Stimulated activated CD4-positive, alpha-beta T cell treated with anti-CD3 and anti-CD28 coated beads, Interleukin-12 subunit alpha, Interleukin-12 subunit beta, amount 100 ng/mL, for 48 hours (primary cell): ENCODE measurements at places on chromosomes 2 and 18.

DNA sequence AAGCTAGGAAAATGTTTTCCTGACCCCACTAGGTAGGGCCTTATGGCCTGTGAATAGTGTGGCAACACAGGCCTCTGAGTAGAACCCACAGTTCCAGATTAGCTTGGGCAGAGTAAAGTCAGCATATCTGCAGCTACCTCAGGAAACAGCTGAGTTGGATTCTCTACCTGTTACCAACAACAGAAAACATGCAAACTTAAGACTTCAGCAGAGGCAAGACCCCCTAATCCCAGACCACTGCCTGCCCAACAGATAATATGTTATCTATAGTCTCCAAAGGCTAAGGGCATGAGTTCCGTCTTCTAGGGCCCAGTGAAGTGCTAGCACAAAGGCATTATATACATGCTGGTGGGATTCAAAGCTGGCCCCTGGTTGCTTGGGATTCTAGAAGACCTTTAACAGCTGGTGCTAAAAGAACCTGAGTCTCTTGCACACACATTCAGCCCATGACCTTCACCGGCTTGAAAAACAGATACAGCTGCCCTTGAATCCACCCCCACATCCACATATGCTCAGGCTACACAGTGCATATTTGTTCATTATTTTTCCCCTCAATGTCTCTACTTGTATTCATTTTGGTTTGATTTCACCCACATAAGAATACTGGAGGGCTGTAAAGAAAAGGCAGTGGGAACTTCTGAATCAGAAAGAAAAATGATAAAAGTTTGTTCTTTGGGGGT lies 13.5 kb upstream of the UBXN4 start:
- no peak for DNase-seq

DNA sequence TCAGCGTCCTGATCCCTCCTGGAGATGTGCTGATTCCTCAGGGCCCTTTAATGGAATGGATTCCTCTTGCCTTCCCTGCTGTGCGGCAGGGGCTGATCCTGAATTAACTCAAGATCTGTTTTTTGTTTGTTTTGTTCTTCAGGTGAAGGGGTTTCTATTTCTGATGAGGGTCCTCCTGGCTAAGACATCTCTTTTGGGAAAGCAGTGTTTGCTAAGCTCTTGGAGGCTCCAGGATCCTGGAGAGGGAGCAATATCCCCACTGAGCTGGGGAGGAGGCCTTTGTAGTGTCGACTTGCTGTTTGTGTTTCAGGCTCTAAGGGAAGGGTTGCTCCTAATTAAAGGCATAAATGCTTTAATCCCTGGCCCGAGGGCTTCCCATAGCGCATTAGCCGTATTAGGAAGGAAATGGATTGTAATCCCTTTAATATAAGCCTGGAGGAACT lies 65.3 kb upstream of the FOXI3 start:
- no peak for DNase-seq

GRCh38 chr2:96489663-96490062 lies 15.5 kb downstream of the NEURL3 start:
- DNase-seq = no peak

- no peak for DNase-seq
Measured at GRCh38 chr2:56372071-56372656, 188.4 kb downstream of the CCDC85A start.

GRCh38 chr2:169980001-169980400 lies 152.7 kb downstream of the UBR3 start:
- DNase-seq = no peak

DNA sequence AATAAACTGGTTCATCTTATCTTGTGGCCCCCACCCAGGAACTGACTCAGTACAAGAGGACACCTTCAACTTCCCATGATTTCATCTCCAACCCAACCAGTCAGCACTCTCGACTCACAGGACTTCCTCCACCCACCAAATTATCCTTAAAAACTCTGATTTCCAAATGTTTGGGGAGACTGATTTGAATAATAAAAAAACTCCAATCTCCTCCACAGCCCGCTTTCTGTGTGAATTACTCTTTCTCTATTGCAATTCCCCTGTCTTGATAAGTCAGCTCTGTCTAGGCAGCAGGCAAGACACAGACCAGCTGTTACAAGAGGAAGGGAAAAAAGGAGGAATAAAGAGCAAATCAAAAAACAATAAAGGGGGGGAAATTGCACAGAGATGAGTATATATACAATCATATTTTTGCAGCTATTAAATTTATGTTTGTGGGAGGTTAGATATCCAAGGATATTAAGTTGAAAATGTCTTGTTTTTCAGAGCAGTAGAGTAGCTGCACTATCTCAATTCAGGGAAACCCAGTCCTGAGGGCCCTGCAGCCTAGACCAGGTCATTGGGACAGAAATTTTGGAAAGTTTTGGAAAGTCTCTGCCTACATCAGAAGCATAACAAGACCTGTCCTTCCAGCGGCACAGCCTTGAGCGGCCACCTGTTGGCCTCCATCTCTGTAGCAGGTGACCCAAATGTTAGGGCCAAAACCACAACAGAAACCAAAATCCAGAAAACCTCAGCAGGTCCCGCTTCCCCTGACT lies 32.8 kb upstream of the SIGLEC15 start:
- no peak for DNase-seq
